ENCODE measurements at places on chromosomes 2 and 18. TPM values are rescaled to one million over a fixed set of nuclear protein-coding genes. Genes with fewer than 3 reads are reported as not detected.

Gene SYT4
- polyA plus RNA-seq = not detected

Gene LIMS2
- 0.13 TPM for polyA plus RNA-seq

Gene IL36A
- not detected for polyA plus RNA-seq

Gene IL1R2
- 12.0 TPM for polyA plus RNA-seq

Gene ABCB11
- not detected for polyA plus RNA-seq

Gene GAL3ST2
- not detected for polyA plus RNA-seq

Gene ALPI
- not detected for polyA plus RNA-seq

Gene PLGLB2
- 0.55 TPM for polyA plus RNA-seq

Gene PFN4
- polyA plus RNA-seq = not detected

Gene DDX1
- polyA plus RNA-seq = 4.9 TPM

Gene USP14
- polyA plus RNA-seq = 22.4 TPM

Gene FZD7
- polyA plus RNA-seq = not detected

Gene RGPD3
- polyA plus RNA-seq = not detected

Gene FAHD2A
- polyA plus RNA-seq = 9.7 TPM

Gene MCFD2
- polyA plus RNA-seq = 33.6 TPM

Gene GCG
- polyA plus RNA-seq = not detected

Gene CREG2
- polyA plus RNA-seq = not detected

Gene HYCC2
- polyA plus RNA-seq = 6.8 TPM

Gene CLIP4
- polyA plus RNA-seq = 5.7 TPM

Gene TFCP2L1
- 0.65 TPM for polyA plus RNA-seq

Gene TNFRSF11A
- 0.05 TPM for polyA plus RNA-seq

Gene TMX3
- polyA plus RNA-seq = 13.7 TPM

Gene XPO1
- 20.9 TPM for polyA plus RNA-seq

Gene COPS7B
- 38.8 TPM for polyA plus RNA-seq

Gene SALL3
- polyA plus RNA-seq = not detected

Gene POTEI
- not detected for polyA plus RNA-seq

Gene IL18R1
- 0.08 TPM for polyA plus RNA-seq

Gene MARCO
- 43.7 TPM for polyA plus RNA-seq

All from CD14-positive monocyte (primary cell).